NCI-H1417 treated with DMSO at 0.1 percent for 48 hours (cell line): ENCODE measurements at places on chromosomes 12 and 14.

GRCh38 chr12:111296906-111297463 is 71.9 kb downstream of the PHETA1 start:
- DNase-seq: no peak

- no peak for DNase-seq
Observed at GRCh38 chr12:26037615-26038220, 79.2 kb downstream of the RASSF8 start.

DNA sequence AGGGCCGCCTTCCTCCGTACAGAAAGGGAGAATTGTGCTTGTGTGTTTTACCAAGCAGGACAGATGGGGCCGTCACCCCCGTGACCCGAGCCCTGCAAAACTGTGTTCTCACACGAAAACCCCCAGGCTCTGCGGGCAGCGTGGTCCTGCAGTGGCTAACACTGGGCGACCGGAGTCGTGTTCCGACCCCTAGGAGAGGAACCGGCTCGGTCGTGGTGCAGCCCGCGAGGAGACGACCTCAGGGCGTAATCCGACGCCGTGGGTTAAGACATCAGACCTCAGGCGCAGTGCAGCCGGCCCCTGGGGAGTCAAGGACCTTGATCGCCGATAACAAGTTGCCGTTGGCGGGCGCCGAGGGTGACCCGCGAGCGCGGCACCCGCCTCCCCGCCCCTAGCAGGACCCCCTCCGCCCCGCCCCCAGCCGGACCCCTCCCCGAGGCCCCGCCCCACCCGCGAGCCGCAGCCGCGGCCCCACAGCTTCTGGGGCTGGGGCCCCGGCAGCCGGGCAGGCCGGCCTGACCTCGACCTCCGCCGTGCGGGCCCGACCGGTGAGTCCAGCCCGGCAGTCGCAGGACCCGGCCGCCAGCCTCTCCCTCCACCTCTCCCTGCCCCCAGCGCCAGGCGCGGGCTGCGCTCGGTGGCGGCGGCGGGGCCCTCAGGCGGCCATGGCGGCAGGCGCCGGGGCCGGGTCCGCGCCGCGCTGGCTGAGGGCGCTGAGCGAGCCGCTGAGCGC is at the start of gene CHPT1:
Gene CHPT1 (plus strand): TSS at position 444 of the 733 bp plus-strand sequence. CDS start 222 bp downstream, at position 666.
- peak; percentile 16 for DNase-seq

DNA sequence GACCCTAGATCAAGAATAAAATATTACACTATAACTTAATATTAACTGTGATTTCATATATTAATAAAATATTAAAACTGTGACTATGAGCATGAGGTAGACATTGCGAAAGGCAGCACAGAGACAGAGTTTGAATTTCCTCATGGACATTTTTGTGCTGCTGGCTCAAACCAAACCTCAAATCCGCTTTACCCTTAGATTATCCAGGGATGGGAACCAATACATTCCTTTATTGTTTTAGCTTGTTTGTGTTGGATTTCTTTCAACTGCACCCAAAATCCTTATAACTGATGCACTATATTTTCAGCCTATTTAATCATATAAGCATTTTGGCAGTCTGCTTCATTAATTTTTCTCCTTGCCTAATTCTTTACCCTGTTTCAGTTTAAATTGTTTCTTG is 436.7 kb downstream of the ATP23 start:
- no peak for DNase-seq

- no peak for DNase-seq
Observed at GRCh38 chr12:110693731-110694130, 4.8 kb upstream of the HVCN1 start.

- DNase-seq: no peak
Observed at GRCh38 chr12:30533558-30534265, 162.0 kb downstream of the IPO8 start.
